ENCODE measurements at places on chromosomes 11 and 22. TPM values are rescaled to one million over a fixed set of nuclear protein-coding genes. Genes with fewer than 3 reads are reported as not detected.

DNA sequence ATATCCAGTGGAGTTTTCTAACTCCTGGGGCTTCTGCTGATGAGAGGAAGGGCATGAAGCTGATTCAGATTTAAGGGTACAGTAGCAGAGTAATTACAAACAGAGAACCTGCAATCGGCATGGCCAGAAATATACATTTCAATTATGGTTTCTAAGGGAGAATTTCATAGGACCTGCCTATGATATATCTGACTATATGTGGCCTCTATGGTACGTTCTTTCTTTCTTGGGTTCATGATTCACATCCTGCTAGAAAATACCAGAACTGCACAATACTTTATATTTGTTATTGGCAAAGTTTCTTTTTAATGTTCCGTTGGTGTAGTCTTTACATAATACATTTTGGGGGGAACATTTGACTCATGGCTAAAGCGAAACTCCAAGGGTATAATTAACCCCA, 63.1 kb upstream of the TTC12 start:
- no peak for DNase-seq

DNA sequence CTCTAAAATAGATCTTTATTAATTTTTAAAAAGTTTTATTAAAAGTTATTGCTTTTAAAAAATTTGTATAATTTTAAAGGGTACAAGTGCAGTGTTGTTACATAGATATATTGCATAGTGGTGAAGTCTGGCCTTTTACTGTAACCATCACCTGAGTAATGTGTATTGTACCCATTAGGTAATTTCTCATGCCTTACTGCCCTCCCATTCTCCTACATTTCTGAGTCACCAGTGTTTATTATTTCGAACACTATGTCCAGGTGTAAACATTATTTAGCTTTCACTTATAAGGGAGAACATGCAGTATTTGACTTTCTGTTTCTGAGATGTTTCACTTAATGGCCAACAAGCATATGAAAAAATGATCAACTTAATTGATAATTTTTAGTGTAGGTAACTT, 2.3 kb downstream of the OR51G1 start:
- DNase-seq = no peak

DNA sequence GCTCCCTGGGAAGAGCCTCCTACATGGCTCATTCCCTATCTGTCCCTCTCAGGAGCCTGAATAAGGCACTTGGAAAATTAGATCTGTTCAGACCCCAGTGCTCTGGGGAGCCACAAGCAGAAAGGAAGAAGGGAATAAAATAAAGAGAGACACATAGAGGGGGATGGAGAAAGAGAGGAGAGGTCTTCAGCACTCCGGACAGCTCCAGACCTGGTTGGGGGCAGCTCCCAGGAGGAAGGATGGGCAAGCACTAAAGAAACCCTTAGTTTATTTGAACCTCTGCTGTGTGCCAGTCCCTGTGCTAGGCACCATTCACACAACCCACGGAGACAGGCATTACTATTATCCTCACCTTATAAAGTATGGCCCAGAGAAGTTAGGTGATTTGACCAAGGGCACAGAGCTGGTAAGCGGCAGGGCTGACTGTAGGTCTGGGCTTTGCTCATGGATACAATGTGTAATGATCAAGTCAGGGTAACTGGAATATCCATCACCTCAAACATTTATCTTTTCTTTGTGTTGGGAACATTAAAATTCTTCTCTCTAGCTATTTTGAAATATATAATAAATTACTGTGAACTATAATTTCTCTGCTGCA, 53.7 kb upstream of the LRRC32 start:
- DNase-seq = no peak

DNA sequence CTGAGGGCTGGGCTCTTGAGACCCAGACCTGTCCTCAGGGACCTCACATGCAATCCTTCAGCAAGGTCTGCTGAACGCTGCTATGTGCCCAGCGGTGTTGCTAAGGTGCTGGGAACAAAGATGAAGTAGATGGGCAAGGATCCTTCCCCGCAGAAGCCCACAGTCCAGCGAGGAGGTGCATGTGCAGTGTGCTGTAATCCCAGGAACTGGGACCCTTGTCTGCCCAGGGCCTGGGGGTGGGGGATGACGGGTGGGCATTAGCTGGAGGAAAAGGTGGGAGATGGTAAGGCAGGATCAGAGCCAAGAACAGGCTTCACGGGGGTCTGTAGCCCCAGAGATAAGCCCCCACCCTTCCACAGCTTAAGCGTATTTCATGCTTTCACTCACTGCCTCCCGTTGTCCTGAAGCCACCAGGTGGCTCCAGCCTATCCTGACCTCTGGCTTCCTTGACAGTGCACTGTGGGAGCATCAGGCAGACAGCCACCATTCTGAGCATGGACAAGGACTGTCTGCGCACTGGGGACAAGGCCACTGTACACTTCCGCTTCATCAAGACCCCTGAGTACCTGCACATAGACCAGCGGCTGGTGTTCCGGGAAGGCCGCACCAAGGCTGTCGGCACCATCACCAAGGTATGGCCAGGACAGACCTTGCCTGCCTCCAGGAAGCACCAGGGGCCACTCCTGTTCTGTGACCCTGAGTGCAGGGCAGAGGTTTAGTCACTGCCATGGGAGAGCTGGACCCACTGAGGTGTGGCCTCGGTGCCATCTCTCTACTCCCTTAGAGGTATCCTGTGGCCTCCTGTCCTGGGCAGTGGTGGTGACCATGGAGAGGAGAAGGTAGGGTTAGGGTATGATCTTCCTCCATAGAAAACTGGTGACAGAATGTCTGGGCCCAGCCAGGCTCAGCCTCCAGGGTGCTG, 22.0 kb downstream of the GTPBP1 start:
- DNase-seq = no peak

DNA sequence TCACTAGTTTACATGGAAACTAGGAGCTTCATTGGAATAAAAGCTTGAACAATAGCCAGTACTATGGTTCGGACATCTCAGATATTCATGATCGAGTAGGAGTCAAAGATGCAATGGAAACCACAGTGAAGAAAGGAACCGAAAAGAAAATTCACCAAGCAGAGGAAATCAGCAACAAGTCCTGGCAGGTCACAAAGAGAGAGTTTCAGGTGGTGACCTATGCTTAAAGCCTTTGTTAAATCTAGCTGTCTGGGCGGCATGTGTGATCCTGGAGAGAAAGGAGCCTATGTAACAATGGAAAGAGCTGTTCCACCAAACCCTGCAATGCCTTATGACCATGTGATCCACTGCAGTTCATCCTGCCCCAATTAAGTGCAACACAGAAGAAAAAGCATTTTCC, 68.9 kb upstream of the POU2AF2 start:
- no peak for DNase-seq

- DNase-seq = no peak
These were observed 1.3 kb upstream of the B4GALNT4 start for GRCh38 chr11:367956-368413.

DNA sequence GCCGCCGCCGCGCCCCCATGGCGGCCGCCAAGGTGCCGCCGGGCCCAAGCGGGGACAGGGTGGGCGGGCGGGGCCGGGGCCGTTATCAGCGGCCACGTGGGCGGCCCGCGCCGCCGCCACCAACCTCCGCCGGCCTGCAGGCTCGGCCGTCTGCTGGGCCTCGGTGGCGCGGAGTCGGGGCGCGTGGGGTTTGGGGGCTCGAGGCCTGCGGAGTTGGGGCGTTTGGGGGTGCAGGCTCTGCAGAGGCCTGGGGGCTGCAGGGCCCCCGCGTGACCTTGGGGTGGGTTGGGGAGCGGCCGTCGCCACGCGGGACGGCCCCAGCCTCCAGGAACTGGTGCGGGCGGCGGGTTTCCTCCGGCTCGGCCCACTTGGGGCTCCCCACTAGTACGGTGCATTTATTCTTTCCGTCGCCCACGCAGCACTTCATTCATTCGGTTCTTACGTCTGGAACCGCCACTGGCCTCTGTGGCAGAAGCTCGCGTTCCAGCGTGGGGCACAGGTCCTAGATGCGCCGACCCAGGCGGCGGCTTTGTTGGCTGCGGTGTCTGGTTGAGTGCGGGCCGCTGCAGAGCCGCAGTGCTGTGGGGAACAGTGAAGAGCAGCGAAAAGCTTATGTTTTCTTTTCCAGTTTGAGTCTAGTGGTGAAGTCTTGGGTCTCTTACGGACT, 740 bp upstream of the TRMT2A start:
- peak; percentile 31 for DNase-seq

DNA sequence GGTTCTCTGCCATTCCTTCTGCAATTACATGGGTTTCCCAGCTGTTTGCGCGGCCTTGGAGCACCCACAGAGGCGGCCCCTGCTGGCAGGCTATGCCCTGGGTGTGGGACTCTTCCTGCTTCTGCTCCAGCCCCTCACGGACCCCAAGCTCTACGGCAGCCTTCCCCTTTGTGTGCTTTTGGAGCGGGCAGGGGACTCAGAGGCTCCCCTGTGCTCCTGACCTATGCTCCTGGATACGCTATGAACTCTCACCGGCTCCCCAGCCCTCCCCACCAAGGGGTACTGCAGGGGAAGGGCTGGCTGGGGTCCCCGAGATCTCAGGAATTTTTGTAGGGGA, 2.6 kb downstream of the RCE1 start:
- no peak for DNase-seq

LIMK2 gene
- 50.3 TPM for total RNA-seq

CACNA1I gene
- total RNA-seq = under 0.01 TPM

GRCh38 chr11:79413268-79413667, 27.6 kb downstream of the TENM4 start:
- DNase-seq = peak; percentile 79

HORMAD2 gene
- not detected for total RNA-seq

CRYBB2 gene
- total RNA-seq = not detected

- no peak for DNase-seq
These were observed 25.9 kb downstream of the PHLDB1 start for GRCh38 chr11:118633319-118633690.

GRCh38 chr11:737366-737765, 9.9 kb upstream of the TALDO1 start:
- DNase-seq = no peak

SBF1 gene
- 82.8 TPM for total RNA-seq

DNA sequence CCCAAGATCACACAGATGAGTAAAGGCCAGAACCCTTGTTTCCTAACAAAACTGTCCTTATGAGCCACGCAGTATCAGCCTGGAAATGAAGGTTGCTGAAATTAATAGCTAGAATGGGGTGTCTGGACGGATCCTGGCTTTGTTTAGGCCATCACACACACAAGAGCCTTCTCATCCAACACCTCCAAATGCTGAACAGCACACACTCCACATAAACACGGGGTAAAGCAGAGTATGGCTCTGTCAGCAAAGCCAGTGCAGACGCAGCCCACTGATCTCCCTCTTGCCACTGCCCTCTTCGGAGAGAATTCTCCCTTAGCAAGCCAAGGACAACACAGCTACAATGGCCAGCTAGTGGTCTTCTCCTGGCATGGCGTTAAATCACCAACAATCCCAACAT, 392.6 kb upstream of the SYN3 start:
- DNase-seq = no peak

GRCh38 chr11:117992136-117992535, 5.9 kb downstream of the IL10RA start:
- DNase-seq = no peak

DNA sequence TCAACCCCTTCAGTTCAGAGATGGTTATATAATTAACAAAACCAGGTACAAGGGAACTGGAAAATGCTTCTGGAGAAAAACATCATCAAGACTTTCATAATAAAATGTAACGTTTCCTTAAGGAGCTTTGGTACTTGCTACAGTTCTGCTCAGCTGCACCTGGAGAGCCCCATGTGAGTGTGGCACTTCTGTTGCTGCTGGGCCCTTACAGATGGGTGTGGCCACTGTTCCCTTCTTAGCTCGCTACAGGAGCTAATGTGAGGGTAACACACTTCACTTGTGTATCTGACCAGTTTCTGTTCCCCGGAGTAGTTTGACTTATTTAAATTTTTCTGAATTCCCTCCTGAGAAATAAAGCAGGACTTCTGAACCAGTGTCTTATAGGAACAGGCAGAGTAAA, 4.0 kb downstream of the POU2AF3 start:
- no peak for DNase-seq

DNA sequence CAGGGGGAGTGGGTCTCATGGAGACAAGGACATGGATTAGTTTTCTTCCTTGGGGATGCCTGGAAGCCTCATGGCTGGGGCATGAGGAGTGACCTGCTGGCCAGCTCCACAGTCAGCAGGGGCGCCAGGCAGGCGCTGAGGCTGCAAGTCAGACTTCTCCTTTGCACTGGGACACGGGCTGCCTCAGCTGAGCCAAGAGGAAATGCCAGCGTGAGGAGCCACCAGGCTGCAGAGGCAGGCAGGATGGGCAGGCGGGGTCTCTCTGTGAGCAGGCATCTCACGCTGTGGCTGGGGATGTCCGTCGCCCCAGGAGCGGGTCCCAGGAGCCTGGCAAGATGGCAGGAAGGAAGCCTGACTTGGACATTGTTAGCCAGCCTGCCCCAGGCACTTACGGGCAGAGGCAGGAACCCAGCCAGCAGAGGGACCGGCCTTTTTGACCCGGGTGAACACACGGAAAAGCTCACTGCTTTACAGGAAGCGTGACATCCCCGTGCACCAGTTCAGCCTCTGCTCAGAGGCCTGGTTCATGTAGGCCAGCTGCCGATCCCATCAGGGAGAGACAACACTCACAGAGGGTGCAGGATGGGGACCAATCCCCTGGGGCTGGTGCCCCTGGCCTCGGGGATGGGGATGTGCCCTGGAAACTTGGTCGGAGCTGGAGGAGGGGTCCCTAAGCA, 10.2 kb downstream of the GNB1L start:
- DNase-seq = peak; percentile 22

GRCh38 chr11:133306019-133306418, 226.3 kb downstream of the OPCML start:
- DNase-seq = no peak

GRCh38 chr11:67304511-67305113, 1.3 kb downstream of the SSH3 start:
- DNase-seq = no peak

DNA sequence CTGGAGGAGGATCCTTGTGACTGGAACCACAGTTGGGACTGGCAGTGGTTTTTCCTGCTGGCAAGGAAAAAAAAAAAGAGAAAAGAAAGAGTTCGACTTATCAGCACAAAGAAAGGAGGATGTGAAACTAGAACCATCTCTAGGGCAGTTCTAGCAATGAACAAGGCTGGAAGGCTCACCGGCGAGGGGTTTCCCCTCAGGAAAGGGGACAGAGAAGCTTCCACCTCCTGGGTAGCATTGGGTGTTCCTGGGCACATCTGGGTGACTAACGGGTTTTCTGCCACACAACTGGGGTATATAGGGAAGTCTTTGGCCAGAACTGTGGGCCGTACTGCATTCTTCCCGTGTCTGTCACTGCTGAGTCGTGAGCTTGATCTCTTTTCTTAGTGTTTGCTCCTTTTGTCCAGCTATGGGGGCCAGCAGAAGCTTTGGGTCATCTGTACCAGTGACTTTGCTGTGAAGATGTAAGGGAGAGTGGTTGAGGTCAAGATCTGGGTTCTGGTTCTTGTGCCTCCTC, 109.4 kb upstream of the OR4B1 start:
- no peak for DNase-seq

- peak; percentile 50 for DNase-seq
These were observed 53.3 kb downstream of the SCN3B start for GRCh38 chr11:123601136-123601535.

GRCh38 chr11:64010783-64011182, 24.5 kb downstream of the OTUB1 start:
- no peak for DNase-seq

GRCh38 chr11:88061111-88061510, 114.1 kb downstream of the RAB38 start:
- no peak for DNase-seq

CLDN5 gene
- not detected for total RNA-seq

TSSK2 gene
- total RNA-seq = not detected

- no peak for DNase-seq
These were observed 57.2 kb downstream of the CABIN1 start for GRCh38 chr22:24068377-24068680.

- DNase-seq = no peak
These were observed 7.9 kb downstream of the PNPLA5 start for GRCh38 chr22:43883719-43884415.
